ENCODE measurements at places on chromosomes 4 and X.
A peak's percentile ranks its signal among the peaks of the same experiment; 100 is the strongest.

GRCh38 chr4:75673027-75673958, at the start of gene G3BP2:
TSS of gene G3BP2 (minus strand) at chr4:75673411. CDS start at chr4:75662025, 11,386 bp downstream.
- peak; percentile 82 for DNase-seq

DNA sequence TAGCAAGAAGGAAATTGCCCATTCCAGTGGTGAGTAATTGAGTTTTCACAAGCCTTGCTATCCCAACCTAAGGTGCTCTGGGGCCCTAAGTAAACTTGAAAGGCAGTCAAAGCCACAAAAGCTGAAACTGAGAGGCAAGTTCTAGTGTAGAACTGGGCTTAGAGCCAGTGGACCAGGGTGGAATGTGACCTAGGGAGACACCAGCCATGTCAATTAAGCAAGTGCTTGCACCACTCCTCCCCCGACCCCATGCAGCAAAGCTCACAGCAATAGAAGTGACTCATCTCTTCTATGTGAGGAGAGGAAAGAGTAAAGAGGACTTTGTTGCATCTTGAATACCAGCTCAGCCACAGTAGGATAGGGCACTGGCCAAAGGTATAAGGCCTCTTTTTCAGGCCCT, 486.1 kb upstream of the POU3F4 start:
- DNase-seq, result no peak

DNA sequence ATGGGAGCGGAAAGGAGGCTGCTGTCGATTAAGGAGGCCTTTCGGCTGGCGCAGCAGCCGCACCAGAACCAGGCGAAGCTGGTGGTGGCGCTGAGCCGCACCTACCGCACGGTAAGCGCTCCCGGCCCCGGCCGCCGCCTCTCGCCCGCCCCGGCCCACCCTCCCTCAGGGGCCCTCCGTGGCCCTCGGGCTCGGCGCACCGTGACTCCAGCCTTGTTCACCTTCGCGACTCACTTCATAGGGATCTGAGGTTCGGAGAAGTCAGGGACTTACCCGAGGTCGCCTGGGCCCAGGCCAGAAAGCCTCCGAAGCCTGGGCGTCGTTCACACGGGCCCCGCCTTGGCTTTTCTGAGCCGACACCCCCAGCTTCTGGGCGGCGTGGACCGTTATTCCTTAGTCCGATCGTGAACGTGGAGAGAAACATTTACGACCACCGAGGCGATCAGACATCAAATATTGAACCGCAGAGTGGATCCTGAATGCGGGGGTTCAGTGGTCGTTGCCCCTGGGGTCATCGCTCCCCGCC, 362 bp downstream of the NCAPG start:
- no peak for DNase-seq

DNA sequence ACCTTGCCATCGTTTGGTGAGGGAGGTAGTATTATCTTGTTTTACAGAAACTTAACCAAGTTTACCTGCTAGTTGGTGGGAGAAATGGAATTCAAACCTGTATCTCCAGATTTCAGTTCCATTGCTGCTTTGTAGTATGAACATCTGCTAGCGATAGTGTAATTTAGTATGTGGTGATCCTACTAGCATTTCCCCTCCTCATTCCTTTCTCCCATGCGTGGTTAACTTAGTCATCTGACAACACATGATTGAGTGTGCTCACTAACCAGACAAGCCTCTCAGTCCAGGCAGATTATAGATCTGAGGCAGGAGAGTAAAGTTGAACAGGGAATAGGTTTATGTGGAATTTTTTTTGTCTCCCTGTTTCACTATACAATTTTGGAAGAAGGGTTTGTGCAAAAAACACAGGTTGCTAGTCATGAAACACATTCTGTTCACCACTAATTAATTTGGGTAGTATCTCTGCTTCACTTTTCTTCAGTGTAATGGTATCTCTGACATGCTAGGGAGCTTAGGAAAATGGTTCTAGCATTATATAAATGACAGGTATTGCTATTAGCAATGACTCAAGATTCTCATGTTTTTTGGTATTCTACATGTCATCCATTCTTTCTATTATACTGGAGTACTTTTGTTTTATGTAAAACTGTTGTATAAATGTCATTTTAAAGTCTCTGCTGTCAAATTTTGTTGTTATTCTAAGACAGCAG, 21.7 kb downstream of the RBPJ start:
- DNase-seq, result peak; percentile 70

DNA sequence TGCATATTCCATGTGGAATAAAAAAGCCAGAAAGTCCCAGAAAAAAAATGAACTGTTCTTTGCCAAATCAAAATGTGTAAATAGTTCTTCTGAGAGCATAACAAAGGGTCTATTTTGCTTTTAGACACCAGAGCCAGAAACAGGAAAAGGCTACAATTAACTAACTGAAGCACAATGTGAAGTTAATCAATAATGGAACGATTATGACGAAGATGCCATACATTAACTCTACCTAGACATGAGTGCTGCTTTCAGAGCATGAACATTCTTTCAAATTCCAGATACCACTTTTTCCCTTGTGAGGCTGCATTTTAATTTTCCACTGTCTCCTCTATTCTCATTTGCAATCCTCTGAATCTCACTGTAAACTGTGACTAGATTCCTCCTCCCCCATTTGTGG, 48.7 kb upstream of the PHOX2B start:
- DNase-seq, result no peak

GRCh38 chr4:158704274-158704673, 18.9 kb downstream of the PPID start:
- no peak for DNase-seq

GRCh38 chrX:40087425-40088298, 10.1 kb downstream of the BCOR start:
- no peak for DNase-seq

DNA sequence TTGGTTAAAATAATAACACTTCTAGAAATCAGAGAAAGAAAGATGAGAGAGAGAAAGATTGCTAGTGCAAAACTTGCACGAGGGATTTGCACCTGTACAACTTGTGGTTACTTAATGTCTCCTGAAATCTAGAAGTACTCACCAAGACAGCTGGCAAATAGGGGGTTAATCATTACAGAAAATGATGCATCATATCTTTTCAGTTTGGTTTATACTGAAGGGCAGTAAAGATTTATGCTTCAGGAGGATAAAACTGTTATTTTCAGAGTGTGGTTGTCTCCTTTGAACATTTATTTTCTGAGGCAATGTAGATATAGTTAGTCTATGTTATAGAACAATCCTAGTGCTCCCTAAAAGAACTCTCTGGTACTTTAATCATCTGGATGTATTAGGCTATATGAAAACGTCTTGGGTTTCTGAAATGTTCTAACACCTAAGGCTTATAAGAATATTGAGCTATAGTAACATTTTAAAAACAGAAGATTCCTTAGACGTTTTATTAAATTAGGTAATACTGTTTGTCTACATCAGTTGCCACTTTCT, 13.3 kb downstream of the ATOH1 start:
- no peak for DNase-seq

Data from AG04449 (cell line).